Ovary (tissue), 10 donors: ENCODE measurements at places on chromosomes 2 and 18. TPM values are rescaled to one million over a fixed set of nuclear protein-coding genes. Genes with fewer than 3 reads are reported as not detected.
A peak's percentile ranks its signal among the peaks of the same experiment; 100 is the strongest.

GRCh38 chr2:16111838-16112210 is 171.5 kb downstream of the MYCN start:
- H3K4me3 ChIP-seq: no peak overlapping the region
- no peaks in the 10 kb centered on the region for H3K27me3 ChIP-seq
- no peak overlapping the region for H3K27ac ChIP-seq
- no peak for DNase-seq

DNA sequence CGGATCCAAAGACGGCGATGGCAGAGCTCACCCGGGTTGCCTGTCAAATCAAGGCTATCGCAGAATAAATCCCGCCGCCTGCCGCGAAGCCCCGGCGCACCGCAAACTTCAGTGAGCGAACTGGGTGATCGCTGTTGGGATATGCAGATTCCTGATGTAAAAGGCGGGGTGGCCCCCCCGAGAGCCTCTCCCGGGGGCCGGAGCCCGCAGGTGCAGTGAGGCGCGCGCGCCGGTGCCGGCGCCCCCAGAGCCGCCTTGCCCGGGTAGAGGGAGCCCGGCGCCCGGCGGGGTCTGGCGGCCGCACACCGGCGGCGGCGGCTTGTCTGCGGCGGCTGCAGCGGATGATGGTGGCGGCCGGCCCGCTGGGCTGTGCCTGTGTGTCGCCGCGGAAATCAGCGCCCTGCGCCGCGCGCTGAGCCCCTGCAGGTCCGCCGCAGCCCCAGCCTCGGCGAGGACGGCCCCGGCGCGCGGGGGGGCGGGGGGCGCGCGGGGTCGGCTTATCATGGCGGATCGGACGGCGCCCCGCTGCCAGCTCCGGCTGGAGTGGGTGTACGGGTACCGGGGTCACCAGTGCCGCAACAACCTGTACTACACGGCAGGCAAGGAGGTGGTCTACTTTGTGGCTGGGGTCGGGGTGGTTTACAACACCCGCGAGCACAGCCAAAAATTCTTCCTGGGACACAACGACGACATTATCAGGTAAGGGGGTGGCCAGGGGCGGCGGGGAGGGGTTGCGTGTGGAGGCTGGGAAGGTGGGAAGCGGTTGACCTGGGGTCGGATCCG is 1.3 kb downstream of the EML6 start:
- no peaks in the 10 kb centered on the region for H3K36me3 ChIP-seq
- H3K4me1 ChIP-seq: no peaks in the 10 kb centered on the region
- peak; percentile 26 for DNase-seq
- H3K27me3 ChIP-seq: no peaks in the 10 kb centered on the region

DNA sequence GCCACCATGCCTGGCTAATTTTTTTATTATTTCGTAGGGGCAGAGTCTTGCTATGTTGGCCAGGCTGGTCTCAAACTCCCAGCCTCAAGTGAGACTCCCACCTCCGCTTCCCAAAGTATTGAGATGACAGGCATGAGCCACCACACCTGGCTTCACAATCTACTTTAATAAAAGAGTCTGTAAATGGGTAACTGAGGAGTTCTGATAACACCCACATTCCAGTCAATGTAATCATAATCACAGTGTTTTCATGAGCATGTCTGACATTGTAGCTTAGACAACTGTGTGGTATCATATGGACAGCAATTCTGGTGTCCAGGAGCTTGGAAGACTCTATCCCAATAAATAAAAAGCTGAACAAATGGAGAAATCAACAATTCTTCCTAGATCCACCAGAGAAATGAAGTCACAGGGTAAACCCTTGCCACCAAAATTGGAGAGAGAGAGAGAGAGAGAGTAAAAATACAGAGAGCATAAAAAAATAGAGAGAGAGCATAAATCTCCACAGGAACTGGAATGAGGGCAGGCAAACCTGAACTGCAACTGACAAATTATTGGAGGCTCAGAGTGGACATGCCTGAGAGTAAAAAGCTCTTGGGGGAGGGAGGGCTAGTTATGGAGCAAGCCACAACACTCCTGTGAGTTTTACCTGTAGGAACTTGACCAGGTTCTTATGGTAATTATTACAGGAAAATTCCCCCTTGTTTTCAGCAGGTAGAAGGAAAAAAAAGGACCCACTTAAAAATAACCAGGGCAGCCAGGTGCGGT is 12.4 kb upstream of the NBEAL1 start:
- H3K4me3 ChIP-seq: no peak overlapping the region
- H3K27me3 ChIP-seq: no peaks in the 10 kb centered on the region
- no peaks in the 10 kb centered on the region for H3K4me1 ChIP-seq
- no peak for DNase-seq
- H3K36me3 ChIP-seq: no peaks in the 10 kb centered on the region

DNA sequence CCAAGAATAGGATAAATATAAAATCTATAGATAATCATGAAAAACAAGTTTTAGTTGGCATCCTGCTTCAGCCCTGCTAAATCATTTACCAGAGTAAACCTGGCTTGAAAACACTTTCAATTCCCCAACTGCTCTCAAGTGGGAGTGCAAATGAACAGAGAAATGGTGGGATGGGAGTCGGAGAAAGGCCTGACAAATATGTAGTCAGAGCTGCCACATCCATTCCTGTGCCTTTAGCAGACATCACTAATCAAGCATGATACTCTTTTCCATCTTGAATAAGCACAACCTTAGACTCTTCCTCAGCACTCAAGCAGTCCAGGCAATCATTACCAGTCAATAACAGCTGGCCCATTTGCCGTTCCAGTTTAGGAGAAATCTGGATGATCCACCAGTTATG is 101.3 kb downstream of the ANKRD44 start:
- no peaks in the 10 kb centered on the region for H3K36me3 ChIP-seq
- DNase-seq: no peak
- H3K4me3 ChIP-seq: no peak overlapping the region
- no peak overlapping the region for H3K27ac ChIP-seq
- no peaks in the 10 kb centered on the region for H3K27me3 ChIP-seq

LNPK gene
- 21.4 TPM for total RNA-seq

ACOXL gene
- total RNA-seq: not detected

DNA sequence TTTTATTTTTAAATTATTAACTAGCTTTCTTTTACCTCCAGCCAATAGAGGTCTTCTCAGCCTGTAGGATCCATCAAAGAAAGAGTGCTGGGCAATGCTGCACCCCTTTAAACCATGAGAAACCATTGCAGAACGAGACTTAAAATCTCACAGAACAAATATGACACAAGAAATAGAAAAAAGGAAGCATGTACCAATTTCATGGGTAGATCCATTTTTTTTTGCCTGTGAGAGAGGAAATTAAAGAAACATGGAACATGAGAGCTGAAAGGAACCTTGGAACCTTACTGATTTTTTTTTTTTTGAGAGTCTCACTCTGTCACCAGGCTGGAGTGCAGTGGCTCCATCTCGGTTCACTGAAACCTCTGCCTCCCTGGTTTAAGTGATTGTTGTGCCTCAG is 14.0 kb downstream of the HRH4 start:
- no peaks in the 10 kb centered on the region for H3K4me1 ChIP-seq
- H3K27ac ChIP-seq: no peak overlapping the region
- DNase-seq: no peak

PDE11A gene
- total RNA-seq: 0.92 TPM

GCA gene
- 12.5 TPM for total RNA-seq

DNA sequence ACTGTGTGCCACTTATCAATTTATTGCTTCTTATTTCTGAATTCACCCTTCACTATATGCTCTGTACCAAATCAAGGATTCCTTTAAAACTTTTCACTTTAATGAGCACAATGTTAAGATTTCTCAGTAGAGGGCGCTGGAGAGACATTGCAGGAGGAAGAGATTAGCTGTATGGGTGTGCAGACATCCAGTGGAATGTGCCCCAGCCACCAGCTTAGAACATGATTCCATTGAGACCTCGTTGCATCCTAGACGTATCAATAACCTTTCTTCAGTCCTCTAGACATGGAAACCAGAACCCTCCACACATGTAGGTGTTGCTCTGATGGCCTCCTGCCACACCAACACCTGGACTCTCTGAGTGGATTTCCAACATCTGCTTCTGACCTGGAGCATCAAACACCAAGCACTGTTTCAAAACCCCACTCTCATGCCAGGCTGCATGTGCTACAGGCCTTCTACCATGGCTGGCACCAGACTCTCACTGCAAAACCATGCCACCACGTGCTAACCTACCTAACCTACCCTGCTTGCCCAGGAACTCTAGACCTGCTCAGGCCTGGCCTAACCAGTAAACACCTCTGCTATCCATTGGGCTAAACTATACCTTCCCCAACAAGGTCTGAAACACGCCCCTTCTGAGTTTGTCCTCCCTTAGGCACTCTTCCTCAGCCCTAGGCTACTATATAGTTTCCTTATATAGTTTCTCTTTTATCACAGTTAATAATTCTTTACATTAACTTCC is 633.2 kb upstream of the PKDCC start:
- no peak overlapping the region for H3K27ac ChIP-seq
- H3K4me3 ChIP-seq: no peak overlapping the region
- no peaks in the 10 kb centered on the region for H3K4me1 ChIP-seq
- H3K36me3 ChIP-seq: no peaks in the 10 kb centered on the region

TUBA3E gene
- total RNA-seq: not detected

- no peak overlapping the region for H3K4me3 ChIP-seq
- DNase-seq: no peak
- no peaks in the 10 kb centered on the region for H3K36me3 ChIP-seq
Observed at GRCh38 chr2:190165491-190165890, 103.0 kb upstream of the MSTN start.

- H3K4me1 ChIP-seq: no peaks in the 10 kb centered on the region
- H3K4me3 ChIP-seq: no peak overlapping the region
- DNase-seq: no peak
- no peak overlapping the region for H3K27ac ChIP-seq
- no peaks in the 10 kb centered on the region for H3K27me3 ChIP-seq
Observed at GRCh38 chr2:164523726-164524125, 97.6 kb downstream of the GRB14 start.

DNA sequence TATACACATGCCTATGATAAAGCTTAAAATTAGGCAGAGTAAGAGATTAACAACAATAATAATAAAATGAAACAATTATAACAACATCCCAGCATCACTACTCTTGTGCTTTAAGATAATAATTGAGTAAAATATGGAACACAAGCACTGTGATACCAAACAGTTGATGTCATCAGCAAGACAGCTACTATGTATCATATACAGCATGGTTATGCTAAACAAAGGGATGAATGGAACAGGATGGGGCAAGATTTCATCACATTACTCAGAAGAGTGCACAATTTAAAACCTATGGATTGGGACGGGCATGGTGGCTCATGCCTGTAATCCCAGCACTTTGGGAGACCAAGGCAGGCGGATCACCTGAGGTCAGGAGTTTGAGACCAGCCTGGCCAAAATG is 1221.0 kb downstream of the SUCLG1 start:
- H3K4me1 ChIP-seq: no peaks in the 10 kb centered on the region
- H3K4me3 ChIP-seq: no peak overlapping the region
- H3K27ac ChIP-seq: no peak overlapping the region
- DNase-seq: no peak
- no peaks in the 10 kb centered on the region for H3K36me3 ChIP-seq
- H3K27me3 ChIP-seq: no peaks in the 10 kb centered on the region

- no peaks in the 10 kb centered on the region for H3K27me3 ChIP-seq
- no peak for DNase-seq
- no peak overlapping the region for H3K27ac ChIP-seq
- no peaks in the 10 kb centered on the region for H3K4me1 ChIP-seq
Observed at GRCh38 chr2:46390901-46391395, 88.4 kb upstream of the TMEM247 start.

DNA sequence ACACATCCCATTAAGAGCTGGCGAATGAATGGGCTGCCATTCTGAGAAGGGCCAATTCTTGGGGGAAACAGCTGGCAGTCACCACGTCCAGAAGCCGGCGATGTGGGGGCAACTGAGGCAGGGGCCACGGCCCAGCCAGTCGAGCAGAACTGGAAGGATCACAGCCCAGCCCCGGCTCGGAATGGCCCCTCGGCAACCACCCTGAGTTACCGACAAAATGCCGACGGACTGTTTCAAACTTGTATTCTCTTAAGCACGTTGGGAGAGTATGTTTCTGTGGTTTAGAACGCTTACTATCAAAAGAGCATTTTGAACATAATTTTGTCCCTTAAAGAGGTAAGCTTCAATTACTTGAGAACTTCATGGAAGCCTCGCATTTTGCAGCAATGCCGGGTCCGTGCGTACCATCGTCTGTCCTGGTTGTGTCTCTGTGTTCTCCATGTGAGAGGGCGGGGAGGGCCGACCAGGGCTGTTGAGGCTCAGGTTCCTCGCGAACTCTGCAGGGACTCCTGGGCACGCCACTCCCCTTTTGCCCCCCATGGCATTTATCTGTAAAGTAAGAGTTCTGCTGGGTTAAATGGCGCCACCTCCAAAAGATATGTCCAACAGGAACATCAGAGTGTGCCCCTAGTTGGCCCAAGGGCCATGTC is 155.9 kb downstream of the TWIST2 start:
- no peaks in the 10 kb centered on the region for H3K36me3 ChIP-seq
- peaks cover 11% of the 10 kb centered on the region for H3K4me1 ChIP-seq
- H3K27ac ChIP-seq: peak overlapping the region; percentile 81
- H3K4me3 ChIP-seq: no peak overlapping the region
